Upper lobe of left lung (tissue), 6 donors: ENCODE measurements at places on chromosomes 12 and 14. TPM values are rescaled to one million over a fixed set of nuclear protein-coding genes. Genes with fewer than 3 reads are reported as not detected.

- no peak for DNase-seq
Observed at GRCh38 chr12:12885096-12885792, 6.1 kb upstream of the GPRC5A start.

DNA sequence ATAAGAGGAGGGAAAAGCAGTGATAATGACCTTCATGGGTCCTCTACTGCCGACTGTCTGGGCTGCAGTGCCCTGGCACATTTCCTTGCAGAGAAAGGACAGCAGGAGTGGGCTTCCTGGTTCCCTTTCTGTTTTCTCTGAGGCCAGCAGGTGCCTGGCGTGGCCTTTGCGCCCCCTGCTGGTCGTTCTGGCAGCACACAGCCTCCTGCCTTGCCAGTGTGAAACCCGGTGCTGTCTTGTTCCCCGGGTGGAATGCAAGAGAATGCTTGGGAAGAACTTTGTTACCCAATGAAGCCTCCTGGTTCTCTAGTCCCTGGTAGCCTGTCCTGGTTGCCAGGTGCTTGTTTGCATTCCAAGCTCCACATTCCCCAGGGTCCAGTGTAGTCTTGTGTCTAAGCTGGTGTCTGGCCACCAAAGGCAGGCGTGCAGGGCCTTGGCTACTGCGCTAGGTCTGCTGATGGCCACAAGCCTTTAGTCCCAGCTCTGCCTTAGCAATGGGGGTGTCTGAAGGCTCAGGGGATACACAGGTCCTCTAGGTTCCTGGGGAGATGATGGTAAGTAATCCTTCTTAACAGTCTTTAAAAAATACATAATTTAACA lies 1392.4 kb upstream of the TMEM132C start:
- DNase-seq, result peak; percentile 87

The DNAI7 gene
- total RNA-seq, result 2.4 TPM

DNA sequence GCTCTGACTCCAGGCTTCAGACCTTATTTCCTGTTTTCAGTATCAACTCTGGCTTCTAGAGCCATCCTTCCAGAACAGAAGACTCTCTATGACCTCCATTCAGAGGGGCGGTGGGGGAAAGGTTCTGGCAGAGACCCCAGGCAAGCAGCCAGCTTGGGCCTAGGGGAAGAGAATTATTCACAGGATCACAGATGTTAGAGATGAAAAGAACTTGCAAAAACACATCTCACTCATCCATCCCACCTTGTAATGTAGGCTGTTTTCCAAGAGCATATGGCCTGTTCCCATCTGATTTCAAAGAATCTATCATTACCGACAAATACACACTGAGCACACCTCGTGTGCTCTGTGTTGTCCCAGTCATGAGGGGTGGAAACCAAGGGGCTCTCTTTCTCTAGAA lies 131.9 kb downstream of the GRIN2B start:
- no peak for DNase-seq

- DNase-seq, result no peak
Observed at GRCh38 chr12:19846574-19846973, 407.3 kb downstream of the AEBP2 start.

The GTF2H3 gene
- 22.3 TPM for total RNA-seq

GRCh38 chr14:25041898-25042297 lies 8.0 kb downstream of the STXBP6 start:
- no peak for DNase-seq
